ENCODE measurements at places on chromosomes 4 and X. TPM values are rescaled to one million over a fixed set of nuclear protein-coding genes. Genes with fewer than 3 reads are reported as not detected.

DNA sequence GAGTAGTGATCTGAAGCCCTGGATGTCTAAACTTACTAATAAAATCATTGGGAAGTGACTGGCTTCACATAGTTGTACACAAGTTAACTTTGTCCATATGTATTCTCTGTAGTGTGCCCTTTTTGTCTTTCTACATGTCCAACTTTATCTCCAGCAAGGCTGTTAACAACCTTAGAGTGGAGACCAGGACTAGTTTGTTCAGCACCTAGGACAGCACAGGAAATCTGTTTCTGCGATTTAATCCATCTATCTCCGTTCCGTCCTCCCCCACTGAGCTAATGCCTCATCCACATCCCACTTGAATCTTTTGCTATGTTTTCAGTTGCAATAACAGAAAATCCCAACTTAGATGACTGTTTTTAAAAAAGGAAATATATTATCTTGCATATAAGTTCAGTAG is 3.4 kb upstream of the ARR3 start:
- DNase-seq, result no peak

DNA sequence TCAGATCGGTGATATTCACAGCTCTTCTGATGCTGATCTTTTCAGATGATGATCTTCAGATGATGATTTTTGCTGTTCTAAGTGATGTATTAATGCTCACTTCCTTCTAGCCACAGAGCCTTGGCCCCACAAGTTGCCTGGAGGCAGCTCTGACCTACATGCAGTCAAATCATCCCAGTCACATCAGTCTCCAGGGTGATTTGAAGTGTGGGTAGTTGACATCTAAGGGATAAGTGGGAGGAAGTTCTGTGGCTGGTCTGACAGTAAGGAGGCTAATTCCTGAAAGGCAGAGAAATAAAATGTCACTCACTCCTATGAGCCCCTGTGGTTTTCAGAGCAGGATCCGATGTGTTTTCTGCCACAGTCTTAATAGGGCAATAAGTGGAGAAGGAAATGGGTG is 79.8 kb upstream of the RPL34 start:
- no peak for DNase-seq

SHROOM4 gene
- not detected for total RNA-seq

- peak; percentile 5 for DNase-seq
Observed at GRCh38 chr4:7419961-7420660, 14.6 kb downstream of the PSAPL1 start.

SPP1 gene
- total RNA-seq, result 24.0 TPM

DNA sequence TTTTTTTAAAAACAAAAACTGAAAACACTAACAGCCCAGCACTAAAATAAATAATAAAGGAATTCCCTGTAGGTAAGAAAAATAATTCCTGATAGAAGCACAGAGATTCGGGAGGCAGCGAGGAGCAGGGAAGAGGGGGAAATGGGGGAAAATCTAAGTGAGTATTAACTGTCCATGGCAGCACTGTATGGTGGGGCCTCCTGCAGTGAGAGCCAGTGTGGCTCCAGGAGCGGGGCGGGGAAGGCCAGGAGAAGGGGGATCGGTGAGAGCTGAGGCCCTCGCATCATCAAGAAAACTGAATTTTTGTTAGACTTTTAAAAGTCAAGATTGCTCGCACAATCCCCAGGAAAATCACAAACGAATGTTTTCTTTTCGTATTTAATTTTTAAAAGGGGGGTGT is 14.1 kb downstream of the RNF212 start:
- DNase-seq, result no peak

DNA sequence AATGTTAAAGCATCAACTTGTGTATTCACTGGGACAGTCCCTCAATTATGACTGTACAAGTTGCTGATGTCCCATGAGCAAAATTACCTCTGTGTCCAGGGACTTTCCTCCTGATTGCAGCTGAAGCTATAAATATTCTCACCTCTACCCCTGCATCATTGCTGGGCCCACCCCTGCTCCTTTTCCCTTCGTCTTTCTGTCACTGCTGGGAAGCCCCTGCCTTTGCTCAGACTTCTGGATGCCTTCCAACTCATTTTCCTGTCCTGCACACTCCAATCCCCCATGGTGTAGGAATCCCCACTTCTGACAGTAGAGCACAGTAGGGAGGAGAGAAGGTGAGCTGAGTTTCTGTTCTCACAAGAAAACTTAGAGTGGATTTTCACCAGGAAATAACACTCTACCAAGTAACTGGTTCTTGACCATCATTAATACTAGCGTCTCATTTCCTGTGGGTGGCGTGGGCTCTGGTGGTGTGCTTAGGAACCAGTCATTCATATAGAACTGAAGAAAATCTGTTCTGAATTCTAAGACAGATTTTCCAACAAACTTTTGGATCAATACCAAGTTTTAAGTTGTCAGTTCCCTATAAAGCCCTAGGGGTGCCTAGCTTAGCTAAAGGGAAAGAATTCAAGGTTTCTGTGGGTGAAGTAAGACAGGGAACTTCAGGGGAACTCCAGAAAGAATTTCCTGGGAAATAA is 136.2 kb upstream of the MED14 start:
- DNase-seq, result no peak

GRCh38 chr4:43560047-43560446 is 667.5 kb downstream of the GRXCR1 start:
- DNase-seq, result no peak

P2RY8 gene
- total RNA-seq, result 92.4 TPM

GIMD1 gene
- not detected for total RNA-seq

ZMAT1 gene
- total RNA-seq, result 14.4 TPM

CLDN34 gene
- not detected for total RNA-seq

DNA sequence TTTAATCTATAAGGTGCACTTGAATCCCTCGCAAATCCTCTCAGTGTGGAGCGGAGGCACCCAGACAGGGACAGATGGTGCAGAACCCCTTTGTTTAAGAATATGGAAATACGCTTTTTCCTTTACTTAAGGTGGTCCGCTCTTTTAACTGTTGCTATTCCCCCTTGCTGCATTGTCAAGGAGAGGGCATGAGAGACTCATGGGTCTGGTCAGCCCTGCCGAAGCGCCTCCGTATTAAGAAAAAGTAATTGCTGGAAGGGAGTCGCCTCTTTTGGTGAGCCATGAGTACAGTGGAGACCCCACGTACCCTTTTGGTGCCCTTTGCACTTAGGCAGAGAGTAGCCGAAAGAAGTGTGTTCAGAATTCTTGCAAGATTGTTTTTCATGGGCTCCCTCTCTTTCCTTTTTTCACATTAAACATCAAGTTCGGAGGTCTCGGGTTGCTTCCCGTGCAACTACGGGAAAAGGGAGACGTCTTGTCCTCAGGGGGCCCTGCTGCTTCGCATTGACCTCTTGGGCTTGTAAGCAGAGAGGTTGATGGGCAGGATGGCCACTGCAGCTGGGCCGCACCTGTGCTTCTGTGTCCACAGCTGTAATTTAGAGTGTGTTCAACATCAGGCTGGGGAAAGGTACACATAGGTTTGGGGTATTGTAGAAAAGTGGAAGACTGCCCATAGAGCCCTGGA is 109.6 kb downstream of the SPRY1 start:
- no peak for DNase-seq

DNA sequence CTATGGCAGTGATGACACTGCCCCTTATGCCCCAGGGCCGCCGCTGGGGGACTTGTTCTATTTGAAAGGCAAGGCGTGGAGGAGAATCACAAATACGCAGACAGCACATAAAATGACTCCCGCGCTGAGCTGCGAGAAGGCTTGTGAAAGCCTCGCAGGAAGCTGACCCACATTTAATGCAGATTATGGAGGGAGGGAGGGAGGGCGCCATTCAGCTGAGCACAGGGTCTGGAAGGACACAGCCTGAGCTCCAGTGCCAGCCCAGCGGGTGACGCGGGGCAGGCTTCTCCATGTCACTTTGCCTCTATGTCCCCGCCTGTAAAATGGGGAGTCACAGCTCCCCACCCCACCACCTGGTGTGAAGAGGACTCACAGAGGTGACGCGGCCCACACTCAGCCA is 14.3 kb downstream of the ABLIM2 start:
- DNase-seq, result no peak

- no peak for DNase-seq
Observed at GRCh38 chrX:44483965-44484606, 58.6 kb downstream of the FUNDC1 start.

DNA sequence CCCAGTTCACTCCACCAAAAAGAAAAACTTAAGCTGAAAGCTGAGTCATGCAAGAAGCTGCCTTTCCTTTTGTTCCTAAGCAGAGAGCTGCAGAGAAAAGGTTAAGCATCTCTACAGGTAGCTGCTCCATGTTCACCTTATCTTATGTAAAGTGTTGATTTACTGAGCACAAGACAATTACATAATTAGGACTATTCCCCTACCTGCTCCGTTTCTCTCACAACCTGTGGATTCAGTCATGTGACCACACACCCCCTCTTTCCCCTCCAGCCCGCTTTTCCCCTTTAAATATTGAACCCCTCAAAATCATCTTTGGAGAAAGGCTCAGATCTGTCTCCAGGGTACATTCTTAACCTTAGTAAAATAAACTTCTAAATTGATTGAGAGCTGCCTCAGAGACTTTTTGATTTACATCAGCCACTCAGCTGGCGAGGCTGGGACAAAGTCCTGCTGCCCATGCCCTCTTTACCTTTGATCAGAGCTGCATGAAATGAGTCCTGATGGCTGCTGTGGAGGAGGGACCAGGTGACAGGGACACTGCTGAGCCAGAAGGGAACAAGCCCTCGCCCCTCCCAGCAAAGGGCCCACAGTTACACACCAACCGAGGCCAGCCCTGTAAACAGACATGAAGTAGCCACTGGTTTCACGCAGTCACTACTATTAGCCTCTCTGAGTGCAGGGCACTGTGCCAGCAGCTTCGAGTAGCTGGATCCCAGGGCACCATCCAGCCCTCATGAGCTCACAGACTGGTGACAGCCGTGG is 53.9 kb upstream of the C4orf50 start:
- no peak for DNase-seq

- DNase-seq, result no peak
Observed at GRCh38 chr4:84821064-84821463, 145.4 kb downstream of the WDFY3 start.

- no peak for DNase-seq
Observed at GRCh38 chrX:50643525-50644137, 170.4 kb downstream of the SHROOM4 start.

GRCh38 chr4:5796976-5797375 is 86.0 kb downstream of the EVC start:
- DNase-seq, result no peak

GRCh38 chr4:1209821-1210220 is 37.4 kb upstream of the SPON2 start:
- no peak for DNase-seq

ADAM29 gene
- not detected for total RNA-seq

DKK2 gene
- total RNA-seq, result not detected

DNA sequence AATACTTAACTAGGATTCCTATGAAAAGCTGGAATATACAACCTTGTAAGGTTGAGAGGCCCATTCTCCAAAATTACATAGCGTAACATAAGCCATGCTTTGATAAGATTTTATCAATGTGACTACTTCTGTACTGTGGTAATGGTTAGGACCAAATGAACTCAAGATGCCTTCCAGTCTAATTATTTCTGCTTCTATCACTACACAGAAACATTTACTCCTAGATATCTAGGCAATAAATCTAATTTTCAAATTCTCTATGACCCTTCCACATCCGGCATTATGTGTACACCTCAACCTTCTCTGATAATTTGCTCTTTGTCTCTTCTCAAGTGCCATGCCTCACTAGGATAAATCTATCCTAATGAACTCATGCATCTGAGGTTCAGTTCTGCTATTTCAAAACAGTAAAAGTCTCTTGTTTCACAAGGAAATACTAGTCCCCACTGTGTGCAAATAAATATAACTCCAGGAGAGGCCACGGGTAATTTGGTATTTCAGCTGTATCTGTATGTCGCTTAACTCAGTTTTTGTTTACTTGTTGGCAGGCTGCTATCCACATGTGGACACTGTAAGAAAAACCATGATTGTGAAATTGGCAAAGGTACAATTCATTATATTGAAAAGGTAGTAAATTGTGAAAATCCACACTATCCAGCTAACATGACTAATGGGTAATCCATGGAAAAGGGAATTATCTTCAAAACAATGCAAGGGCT is 93.3 kb downstream of the PRDM5 start:
- no peak for DNase-seq

DNA sequence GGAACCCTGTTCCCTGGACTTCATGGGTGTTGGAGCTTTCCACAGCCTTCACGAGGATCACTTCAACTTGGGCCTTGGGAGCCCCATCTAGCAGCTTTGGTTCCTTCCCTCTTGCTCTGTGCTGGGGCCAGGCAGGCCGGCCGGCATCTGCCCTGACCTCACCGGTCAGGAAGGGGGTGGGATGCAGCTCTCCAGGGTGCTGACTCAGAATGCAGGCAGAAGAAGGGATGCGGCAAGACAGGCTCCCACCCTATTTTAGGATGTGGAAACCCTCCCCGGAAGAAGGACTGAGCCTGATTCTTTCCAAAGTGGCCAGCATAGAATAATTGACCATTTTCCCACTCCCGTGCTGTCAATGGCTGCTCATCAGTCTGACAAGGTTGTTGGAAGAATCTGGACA is 47.1 kb downstream of the FHDC1 start:
- no peak for DNase-seq

GRCh38 chr4:177313263-177313662 is 3.6 kb downstream of the NEIL3 start:
- DNase-seq, result no peak

- DNase-seq, result no peak
Observed at GRCh38 chrX:118862091-118862490, 38.5 kb downstream of the ZCCHC12 start.

FRMPD4 gene
- total RNA-seq, result not detected

EXOSC9 gene
- 50.5 TPM for total RNA-seq

ASMT gene
- not detected for total RNA-seq

FSTL5 gene
- total RNA-seq, result not detected

- DNase-seq, result no peak
Observed at GRCh38 chr4:184500748-184501589, 26.6 kb upstream of the IRF2 start.

GRCh38 chr4:107548211-107548905 is 171.7 kb downstream of the PAPSS1 start:
- DNase-seq, result no peak

DNA sequence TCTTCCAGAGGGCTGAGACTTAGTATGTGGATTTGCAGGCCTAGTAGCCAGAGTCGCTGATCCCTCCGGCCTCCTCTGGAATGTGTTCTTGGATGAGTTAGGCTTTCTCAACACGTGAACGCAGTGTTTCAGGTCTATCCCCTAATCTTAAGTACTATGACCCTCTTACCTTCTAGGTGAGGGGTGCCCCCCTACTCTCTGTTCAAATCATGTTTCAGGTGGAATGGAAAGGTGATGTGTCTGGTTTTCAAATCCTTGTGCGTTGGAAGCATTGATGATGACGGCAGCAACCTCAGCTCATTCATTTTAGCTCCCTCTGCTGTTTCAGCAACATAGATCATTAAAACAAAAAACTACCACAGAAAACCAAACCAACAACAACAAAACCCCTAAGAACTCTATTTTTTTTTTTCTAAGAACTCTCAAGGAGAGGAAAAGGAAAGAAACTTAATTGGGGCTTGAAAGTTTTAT is 56.4 kb downstream of the RWDD4 start:
- DNase-seq, result no peak

GRCh38 chr4:6674500-6675149 is 19.1 kb upstream of the S100P start:
- DNase-seq, result no peak

All from activated naive CD8-positive, alpha-beta T cell treated with anti-CD3 and anti-CD28 coated beads, Interleukin-2, amount 10 ng/mL, durations not matched to agents 7 days and 5 days (primary cell).